DMS53 (cell line): ENCODE measurements at places on chromosomes 6 and 20.
A peak's percentile ranks its signal among the peaks of the same experiment; 100 is the strongest.

DNA sequence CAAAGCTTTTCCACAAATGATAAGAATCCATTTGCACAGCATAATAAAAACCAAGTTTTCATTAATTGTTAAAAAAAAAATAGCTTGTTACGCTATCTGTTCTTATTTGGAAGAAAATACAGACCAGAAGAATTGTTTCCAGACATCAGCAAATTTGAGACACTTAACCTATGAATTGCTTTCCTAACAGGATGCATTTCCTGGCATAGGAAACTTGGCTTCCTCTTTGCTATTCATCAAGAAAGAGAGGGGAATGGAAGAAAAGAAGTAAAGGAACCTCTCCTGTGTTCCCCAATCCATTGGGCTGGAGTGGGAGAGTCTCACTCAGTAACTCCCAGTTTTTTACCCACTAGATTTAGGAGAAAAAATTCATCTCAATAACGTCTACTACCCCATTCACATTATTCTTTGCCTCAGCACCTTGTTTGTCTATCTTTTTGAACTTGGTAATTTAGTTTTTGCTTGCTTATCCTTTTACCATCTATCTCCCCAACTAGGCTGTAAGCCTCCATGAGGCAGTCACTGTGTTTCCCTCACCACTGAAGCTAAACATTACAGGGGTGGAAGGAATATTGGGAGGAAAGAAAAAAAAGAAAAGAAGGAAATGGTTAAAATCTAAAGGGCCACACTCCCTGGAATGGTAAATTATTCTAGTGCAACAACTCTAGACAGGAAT lies 150.3 kb downstream of the COL21A1 start:
- DNase-seq, result no peak

GRCh38 chr20:37726971-37727956 lies 33.4 kb downstream of the CTNNBL1 start:
- DNase-seq, result no peak

DNA sequence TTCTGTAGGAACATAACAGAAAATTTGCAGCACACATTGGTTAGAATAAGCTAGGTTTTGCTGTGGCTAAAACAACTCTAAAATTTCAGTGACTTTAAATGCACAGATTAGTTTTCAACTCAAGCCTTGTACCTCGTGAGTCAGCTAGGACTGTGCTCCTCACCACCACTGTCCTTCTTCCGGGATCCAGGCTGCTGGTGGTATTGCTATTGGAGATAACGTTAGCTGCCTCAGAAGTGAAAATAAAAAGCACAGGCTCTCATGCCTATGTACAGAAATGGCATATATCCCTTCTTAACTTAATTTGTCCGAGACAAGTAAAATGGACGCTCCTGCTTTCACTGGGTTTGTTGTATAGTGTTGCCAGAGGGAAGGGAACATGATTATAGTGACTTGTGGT lies 931.1 kb upstream of the EYS start:
- DNase-seq, result no peak

DNA sequence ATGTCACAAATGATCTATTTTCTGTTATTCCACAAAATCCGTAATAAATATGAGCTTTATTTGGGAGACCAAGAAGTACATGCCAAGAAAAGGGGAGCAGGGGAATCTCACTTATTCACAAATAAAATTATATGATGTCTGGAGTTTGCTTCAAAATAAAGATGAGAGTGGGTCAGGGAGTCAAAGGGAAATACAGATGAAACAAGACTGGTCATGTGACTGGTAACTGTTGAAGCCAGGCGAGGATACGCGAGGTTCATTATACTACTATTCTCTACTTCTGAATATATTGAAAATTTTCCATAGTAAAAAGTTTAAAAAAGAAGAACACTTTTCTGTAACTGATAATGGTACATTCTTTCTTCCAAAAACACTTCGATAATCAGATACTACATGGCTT lies 14.6 kb downstream of the EPB41L2 start:
- DNase-seq, result no peak

GRCh38 chr20:58870293-58871014 lies 17.9 kb downstream of the GNAS start:
- DNase-seq, result peak; percentile 70

GRCh38 chr6:56050530-56051201 lies 175.3 kb upstream of the BMP5 start:
- DNase-seq, result no peak

DNA sequence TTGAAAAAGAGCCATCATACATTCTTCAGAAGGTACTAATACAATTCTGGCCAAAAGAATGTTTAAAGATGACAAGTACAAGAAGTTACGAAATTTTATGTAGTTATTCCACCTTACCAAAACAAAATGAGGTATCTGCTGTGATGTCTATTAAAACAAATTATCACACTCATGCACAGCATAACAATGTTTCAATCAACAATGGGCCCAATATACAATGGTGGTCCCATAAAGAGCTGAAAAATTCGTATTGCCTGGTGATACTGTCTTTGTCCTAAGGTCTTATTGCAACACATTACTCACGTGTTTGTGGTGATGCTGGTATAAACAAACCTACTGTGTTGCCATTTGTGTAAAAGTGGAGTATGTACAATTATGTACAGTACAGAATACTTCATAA lies 3.6 kb upstream of the NUP153 start:
- peak; percentile 50 for DNase-seq

- no peak for DNase-seq
These were observed 135.6 kb downstream of the BTBD9 start for GRCh38 chr6:38503960-38504682.

- no peak for DNase-seq
These were observed 75.7 kb upstream of the SLC2A12 start for GRCh38 chr6:134128146-134128545.

GRCh38 chr20:60806354-60806753 lies 445.7 kb upstream of the CDH4 start:
- no peak for DNase-seq

GRCh38 chr20:47677635-47678453 lies 107.4 kb downstream of the SULF2 start:
- peak; percentile 77 for DNase-seq

GRCh38 chr6:169689287-169689686 lies 12.5 kb downstream of the WDR27 start:
- no peak for DNase-seq

DNA sequence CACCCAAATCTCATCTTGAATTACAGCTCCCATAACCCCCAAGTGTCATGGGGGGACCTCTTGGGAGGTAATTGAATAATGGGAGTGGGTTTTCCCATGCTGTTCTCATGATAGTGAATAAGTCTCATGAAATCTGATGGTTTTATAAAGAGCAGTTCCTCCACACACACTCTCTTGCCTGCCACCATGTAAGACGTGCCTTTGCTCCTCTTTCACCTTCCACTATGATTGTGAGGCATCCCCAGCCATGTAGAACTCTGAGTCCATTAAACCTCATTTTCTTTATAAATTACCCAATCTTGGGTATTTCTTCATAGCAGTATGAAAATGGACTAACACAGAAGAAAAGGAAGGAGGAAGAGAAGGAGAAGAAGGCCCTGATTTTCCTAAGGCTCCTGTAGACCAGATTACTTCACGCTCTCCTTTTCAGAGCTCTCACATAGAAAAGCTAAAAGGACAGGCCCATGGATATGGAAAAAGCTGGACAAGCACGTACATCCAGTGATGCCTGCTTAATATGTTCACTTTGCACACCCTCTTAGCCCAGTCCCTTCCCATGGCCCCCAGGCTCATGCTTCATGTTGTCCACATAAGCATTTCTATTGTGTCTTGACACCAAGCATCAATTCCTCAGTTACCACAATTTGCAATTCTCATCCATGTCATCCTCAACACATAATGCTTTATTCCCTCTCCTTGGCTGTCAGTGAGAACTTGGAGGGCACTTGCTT lies 354.8 kb downstream of the CD83 start:
- no peak for DNase-seq

DNA sequence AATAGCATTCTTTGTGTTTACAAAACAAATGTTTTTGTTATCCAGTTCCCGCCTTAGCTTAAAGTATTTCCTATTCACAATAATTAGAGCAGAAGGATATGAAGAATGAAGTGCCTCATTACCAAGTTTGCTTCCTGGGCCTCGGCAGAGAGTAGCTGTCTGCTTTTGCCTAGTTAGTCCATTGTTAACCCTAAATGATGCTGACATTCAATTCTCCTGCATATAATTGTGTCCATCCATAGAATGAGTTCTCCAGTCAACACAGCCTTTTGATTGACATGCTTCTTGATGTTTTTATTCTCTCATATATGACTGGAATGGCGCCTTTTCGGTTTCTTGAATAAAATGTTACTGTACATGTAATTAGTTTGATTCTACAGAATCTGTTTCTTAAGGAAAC lies 100.9 kb downstream of the MYB start:
- DNase-seq, result no peak

GRCh38 chr6:28710466-28711191 lies 184.9 kb downstream of the GPX5 start:
- DNase-seq, result peak; percentile 22

GRCh38 chr6:137159912-137160311 lies 13.5 kb downstream of the IL22RA2 start:
- DNase-seq, result no peak

GRCh38 chr20:364905-365794 lies 15.4 kb upstream of the TRIB3 start:
- DNase-seq, result peak; percentile 69

DNA sequence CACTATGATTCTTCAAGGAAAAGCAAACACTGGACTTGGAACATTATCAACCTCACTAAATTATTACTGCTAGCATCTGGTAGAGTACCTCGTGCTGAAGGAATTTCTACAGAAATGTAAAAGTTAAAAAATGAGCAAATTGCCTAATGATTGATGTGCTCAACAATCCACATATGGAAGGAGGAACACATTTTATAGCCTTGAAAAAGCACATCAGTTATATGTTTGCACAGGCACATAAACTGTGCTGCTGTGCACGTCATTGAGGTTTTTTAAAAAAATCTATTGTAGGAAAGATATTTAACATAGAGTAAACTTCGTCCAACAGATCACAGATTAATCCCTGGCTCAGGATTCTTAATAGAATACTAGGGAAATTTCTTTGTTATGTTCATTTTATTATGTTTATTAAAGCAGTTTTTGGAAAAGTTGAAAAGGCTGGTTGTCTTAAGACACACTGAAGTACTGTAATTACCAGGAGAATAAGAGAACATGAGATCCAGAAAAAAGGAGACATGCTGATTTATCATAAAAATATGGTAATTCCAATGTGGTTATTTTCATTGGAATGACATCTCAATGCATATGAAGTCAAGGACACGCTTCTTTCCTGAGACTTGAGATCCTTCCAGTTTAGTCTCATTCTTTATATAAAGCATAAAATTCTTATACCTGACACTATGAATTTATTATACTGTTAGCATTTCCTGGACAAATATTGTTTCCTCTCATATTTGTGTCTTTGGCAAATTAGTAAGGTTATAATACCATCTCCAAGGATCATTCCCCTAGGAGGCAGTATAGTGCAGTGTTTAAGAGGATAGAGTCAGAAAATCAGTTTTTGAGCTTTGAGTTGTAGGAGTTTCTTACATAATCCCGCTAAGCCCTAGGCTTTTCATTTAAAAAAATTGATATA lies 511.1 kb downstream of the TENT5A start:
- peak; percentile 66 for DNase-seq

GRCh38 chr20:16115911-16116552 lies 457.2 kb downstream of the KIF16B start:
- DNase-seq, result no peak

- DNase-seq, result no peak
These were observed 2.8 kb downstream of the FOXS1 start for GRCh38 chr20:31842471-31843157.

- DNase-seq, result no peak
These were observed 2.0 kb downstream of the GLP1R start for GRCh38 chr6:39050453-39051112.

GRCh38 chr20:4138056-4138455 lies 122.7 kb upstream of the RNF24 start:
- no peak for DNase-seq

DNA sequence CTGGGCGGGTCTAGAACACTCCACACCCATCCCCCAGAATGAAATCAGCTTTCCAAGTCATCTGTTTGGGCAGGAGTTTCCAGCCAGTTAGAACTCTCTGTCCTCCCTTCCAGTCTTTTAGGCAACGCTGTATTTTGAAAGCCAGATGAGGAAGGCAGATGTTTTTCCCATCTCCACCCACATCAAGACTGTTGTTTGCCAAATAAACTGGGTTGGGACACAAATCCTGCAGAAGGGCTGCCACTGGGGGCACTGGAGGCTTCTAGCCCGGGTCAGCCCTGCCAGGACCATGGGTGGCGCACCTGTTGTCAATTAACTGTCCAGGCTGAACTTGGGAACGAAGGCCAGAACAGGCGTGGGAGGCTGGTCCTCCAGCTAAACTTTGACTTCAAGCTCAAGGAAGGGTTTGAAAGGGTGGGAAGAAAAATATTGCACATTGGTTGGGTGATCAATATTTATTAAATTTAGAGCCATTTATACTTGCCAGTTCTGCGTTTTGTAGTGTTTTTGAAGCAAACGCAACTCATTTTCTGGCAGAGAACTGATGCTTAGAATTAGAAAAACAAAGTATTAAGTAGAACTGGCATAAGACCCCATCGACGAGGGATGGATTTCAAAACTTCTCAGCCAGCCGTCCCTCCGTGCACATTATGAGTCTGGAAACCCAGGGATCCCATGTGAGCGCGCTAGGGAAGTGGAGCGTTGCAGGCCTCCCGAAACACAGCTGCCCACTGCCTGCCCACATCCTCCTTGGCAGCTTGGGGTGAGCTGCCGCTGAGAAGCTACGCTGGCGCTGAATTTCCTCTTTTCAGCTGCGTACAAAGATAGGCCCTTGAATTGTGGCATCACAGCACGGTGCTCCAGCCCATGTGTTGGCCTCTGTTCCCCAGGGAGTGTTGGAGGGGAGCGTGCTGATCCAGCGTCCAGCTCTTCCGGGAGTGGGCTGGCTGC lies 297.4 kb downstream of the QKI start:
- DNase-seq, result no peak

- no peak for DNase-seq
These were observed 69.4 kb upstream of the KCNG1 start for GRCh38 chr20:51092338-51092737.

DNA sequence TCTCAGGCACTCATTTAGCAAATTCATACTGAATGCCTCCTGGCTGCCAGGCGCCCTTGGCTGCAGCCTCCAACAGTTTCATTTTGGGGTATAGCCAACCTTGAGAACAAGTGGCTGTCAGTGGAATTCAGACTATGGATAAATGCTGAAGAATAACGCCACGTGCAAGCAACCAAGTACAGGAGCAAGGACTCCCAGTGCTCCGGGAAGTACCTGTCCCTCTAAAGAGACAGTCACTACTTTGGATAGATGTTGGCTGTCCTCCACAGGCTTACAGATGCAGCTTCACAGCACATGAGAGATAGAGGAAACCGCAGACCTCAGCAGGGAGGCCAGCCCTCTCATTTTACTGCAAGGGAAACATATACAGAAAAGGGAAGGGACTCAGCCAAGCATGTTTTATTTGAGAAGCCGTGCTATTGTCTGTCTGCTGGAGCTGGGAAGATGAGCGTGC lies 658.2 kb downstream of the PTPRT start:
- no peak for DNase-seq

DNA sequence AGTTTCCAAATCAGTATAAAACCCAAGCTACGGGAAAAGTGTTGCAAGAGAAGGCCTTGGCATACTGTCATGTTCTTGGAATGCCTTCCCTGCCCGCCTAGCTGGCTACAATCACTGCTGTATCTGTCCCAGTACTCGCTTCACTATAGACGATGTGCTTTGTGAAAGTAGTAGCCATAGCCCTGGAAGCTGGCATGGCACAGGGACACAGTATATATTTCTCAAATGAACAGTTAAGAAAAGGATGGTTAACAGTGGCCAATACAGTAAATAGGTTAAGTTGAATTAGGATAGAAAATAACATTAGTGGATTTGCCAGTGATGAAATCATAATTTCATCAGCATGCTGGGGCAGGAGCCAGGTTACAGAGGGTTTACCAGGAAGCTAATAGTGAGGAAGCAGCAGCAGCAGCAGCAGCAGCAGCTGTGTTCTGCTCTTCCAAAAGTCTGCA lies 499.3 kb downstream of the CDKAL1 start:
- DNase-seq, result no peak
